ENCODE measurements at places on chromosomes 12 and 14.

- no peak for DNase-seq
These were observed 219.4 kb downstream of the LRRK2 start for GRCh38 chr12:40444174-40444573.

GRCh38 chr12:131897875-131898274 is 3.5 kb downstream of the ULK1 start:
- no peak for DNase-seq

GRCh38 chr12:2529807-2530206 is 265.0 kb upstream of the FKBP4 start:
- no peak for DNase-seq

DNA sequence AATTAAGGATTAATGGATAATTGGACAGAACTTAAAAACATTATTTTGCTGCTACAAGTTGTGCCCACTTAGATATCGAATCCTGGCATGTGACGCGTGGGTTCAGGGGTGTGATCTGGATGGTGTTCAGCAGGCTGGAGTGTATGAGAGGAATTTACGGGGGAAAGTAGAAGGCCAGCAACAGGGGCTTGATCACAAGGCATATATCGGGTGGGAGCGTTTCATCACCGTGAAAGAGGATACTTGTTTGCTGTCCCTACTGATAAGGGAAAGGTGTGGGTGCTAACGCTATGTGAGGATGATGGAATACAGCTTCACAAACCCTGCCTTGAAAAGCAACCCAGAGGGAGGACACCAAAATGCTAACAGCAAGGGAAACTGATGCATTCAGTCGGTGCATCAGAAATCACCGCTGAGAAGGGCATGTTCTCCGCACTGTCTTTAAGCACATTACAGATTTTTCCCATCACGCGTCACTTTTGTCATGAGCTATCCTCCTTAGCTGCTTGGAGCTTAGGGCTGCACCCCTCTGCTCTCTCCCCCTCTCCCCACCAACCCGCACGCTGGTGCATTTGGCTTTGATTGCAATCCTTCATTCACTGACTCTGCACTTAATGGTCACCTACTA is 13.4 kb downstream of the HHIPL1 start:
- DNase-seq = no peak

DNA sequence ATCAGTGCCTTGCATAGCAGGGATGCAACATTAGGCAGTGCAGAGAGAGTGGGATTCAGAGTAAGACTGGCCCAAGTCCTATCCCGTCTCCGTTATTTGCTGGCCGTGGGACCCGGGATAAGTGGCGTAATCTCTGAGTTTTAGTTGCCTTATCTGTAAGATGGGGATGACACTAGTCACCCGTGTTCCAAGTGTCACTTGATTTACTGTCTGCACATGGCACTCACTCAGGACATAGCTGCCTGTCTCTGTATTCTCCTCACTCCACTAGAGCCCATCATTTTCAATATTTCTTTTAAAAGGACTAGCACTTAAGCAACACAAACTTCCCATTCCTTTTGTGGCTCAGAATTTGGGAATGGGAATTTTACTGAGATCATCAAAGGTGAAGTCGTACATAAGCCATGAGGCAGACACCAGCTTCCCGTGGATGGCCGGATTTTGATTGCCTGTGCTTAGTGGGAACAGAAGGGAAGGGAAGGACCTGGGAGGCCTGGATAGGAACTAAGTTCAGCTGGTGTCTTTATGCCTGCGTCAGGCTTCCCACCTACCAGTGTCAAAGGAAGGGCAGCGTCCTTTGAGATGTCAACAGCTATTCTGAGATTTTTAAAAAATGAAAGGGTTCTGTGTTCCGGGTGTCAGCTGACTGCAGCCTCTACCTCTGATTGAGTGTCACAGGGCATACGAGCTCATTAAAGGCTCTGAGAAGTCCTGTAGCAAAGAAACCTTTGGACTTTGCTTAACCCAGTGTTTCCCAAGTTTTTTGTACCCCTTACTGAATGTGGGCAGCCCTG is 361.4 kb downstream of the CACNA1C start:
- no peak for DNase-seq

- DNase-seq = no peak
These were observed 65.6 kb upstream of the GRIP1 start for GRCh38 chr12:66744461-66744860.

DNA sequence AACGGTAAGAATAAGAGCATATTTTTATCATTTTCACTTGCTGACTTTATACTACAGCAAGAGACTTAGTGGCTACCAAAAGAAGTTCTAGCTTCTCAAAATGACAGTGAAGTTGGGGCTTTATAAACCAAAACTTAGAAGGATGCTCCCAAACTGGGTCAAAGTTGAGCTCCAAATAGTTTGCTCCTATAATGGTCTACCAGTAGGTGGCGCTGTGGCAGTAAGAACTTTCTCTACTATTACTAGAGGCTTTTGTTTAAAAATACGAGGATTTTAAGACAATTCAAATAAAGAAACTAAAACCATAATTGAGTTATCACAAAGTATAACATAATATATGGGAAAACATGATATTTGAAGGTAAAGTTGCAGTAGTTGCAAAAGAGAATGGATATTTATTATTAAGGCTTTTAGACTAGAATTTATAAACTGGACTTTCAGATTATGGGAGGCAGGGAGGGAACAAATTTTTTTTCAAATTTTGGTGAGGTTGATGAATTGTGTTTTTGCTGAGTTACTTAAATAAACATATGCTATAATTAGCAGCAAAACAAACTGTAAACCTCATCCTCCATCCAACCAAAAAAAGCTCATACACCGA is 75.0 kb downstream of the TGFB3 start:
- peak; percentile 57 for DNase-seq

DNA sequence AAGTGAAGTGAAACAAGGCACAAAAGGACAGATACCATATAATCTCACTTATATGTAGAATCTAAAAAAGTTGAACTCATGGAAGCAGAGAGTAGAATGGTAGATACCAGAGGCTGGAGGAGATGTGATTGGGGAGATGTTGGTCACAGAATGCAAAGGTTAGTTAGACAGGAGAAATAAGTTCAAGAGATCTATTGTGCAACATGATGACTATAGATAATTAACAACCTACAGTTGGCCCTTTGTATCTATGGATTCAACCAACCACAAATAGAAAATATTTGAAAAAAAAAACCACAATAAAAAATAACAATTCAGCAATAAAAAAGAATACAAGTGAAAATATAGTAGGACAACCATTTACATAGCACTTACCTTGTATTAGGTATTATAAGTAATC is 19.3 kb downstream of the CRADD start:
- DNase-seq = no peak

- DNase-seq = no peak
These were observed 47.9 kb downstream of the MAP1LC3B2 start for GRCh38 chr12:116607039-116607438.

DNA sequence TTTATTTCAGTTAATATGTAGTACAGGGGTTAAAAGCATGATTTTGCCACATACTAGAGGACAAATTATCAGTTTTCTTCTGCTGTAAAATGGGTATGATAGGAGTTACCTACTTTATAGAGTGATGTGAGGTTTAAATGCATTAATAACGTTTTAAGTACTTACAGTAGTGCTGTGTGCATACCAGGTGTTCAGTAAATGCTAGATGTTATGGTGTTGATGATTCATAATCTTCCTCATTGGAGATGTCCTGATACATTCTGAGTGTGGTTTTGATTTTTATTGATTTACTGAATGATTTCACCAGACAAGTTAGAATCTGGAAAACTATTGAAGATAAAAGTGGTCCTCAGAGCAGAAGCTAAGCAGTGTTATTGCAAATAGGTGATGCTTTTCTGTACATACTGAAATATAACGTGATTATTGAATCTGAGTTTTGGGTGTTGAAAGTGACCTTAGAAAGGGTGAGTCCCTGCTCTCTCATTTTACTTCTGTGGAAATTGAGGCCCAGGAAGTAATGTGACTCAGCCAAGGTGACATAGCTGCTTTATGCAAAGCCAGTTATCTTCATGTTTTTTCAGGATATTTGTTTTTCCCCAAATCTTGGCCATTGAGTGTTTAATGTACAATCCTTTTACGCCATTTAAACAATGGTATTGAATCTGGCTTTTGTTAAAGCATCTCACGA is 54.7 kb downstream of the VRK1 start:
- DNase-seq = no peak

GRCh38 chr12:107449891-107450290 is 235.7 kb upstream of the PWP1 start:
- DNase-seq = no peak

GRCh38 chr12:83008703-83009102 is 322.0 kb downstream of the TMTC2 start:
- DNase-seq = no peak

- DNase-seq = peak; percentile 79
These were observed 15.1 kb upstream of the GRIP1 start for GRCh38 chr12:66693901-66694513.

DNA sequence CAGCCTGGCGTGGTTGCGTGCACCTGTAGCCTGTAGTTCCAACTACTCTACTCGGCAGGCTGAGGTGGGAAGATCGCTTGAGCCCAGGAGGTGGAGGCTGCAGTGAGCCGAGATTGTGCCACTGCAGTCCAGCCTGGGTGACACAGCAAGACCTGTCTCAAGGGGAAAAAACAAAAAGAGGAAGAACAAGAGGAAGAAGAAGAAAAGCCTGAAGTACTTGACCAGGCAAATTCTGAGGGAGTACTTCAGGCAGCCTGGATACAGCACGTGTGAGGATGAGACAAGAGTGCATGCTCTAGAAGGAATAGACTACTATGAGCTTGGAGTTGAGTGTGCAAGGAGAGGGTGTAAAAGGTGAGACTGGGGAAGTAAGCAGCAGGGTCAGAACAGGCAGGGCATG is 1.8 kb downstream of the GDF3 start:
- DNase-seq = peak; percentile 64

GRCh38 chr14:101600336-101600890 is 39.1 kb downstream of the DIO3 start:
- no peak for DNase-seq

- DNase-seq = peak; percentile 28
These were observed 1.2 kb downstream of the PYROXD1 start for GRCh38 chr12:21438643-21439042.

DNA sequence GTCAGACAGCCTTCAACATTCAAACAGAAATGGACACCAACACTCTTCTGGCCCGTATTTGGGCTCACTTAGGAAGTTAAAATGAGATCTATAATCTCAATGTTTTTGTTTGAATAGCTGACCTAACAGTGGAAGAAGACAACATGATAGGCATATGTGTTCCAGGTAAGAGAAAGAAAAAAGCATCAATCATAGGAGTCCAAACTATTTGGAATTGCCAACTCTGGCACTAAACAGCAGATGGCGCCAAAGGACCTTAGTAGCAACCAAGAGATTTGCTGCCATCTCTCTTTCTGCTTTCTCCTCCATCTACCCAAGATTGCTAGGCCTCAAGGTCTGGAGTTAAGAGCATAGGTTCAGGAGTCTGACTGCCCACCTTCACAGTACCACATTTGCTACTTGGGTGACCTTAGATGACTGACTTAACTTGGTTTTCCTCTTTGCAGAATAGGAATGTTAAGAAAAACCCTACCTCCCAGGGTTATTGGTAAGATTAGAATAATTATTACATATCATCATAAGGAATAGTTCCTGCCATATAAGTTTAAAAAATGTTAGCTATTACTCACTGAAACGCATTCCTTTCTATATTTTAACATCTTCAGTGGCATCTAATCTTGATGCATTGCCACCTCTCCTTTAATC is 30.2 kb downstream of the PEX5 start:
- DNase-seq = peak; percentile 75

DNA sequence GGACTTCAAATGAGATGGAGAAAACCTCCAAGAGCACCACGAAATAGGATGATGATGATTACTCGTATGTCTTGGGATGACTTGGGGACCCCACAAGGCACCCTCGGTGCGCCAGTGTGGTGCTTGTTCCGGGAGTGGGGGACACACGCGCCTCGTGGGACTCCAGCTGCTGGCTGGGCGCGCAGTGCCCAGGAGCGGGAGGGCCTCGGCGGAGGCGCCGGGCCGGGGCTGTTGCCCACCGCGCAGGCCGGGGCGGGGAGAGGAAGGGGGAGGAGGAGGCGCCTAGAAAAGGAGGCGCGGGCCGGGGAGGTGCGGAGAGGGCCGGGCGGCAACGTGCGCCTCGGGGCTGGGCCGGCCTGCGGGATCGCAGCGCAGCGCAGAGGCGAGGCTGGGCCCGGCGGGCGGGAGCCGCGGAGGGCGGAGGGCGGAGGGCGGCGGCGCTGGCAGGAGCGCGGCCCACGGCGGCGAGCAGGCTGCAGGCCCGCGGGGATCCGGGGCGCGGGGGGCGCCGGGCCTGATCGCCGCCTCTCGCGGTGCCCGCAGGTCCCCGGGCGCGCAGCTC is at the start of gene RFLNA:
Gene RFLNA, plus strand, starts transcription at position 314 of the 562 bp plus-strand sequence. CDS start 337 bp downstream, outside the sequence.
- no peak for DNase-seq

- peak; percentile 98 for DNase-seq
These were observed 8.8 kb downstream of the ALDH2 start for GRCh38 chr12:111775205-111776193.

GRCh38 chr14:72856530-72857266 is 37.2 kb downstream of the DPF3 start:
- DNase-seq = no peak

- no peak for DNase-seq
These were observed 226.2 kb upstream of the CLEC14A start for GRCh38 chr14:38481952-38482678.

DNA sequence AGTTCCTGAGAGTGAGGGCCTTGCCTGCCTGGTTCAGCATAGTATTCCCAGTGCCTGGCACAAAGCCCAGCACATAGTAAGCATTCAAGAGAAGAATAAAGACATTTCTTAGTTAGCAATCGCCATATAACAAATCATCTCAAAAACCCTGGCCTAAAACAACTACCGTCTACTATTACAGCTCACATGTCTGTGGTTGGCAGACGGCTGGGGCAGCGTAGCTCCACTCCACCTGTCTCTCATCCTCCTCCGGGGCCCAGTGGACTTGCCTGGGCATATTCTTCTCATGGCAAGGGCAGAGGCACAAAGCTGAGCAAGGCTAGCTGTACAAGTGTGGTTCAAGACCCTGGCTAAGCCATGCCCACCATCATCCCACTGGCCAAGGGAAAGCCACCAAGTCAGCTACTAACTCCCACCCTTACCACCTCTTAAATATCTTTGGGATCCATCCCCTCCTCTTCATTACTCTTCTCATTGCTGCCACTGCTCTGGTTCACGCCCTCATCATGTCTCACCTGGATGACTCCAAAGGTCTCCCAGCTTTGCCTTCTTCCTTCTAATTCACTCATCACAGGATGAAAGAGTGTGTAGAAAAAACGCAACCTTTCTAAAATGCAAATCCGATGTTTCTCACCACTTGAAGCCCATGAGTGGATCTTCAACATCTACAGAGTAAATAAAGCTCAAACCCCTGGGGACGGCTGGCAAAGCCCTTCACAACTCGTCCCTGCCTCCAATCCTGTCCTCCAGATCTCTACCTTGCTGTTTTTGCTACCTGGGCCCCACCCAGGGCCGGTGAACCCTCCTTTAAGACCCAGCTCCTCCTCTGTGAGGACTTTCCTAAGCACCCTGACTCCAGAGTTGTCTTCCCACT is 10.4 kb downstream of the TMEM229B start:
- no peak for DNase-seq
